ENCODE measurements at places on chromosomes 7 and 10.

DNA sequence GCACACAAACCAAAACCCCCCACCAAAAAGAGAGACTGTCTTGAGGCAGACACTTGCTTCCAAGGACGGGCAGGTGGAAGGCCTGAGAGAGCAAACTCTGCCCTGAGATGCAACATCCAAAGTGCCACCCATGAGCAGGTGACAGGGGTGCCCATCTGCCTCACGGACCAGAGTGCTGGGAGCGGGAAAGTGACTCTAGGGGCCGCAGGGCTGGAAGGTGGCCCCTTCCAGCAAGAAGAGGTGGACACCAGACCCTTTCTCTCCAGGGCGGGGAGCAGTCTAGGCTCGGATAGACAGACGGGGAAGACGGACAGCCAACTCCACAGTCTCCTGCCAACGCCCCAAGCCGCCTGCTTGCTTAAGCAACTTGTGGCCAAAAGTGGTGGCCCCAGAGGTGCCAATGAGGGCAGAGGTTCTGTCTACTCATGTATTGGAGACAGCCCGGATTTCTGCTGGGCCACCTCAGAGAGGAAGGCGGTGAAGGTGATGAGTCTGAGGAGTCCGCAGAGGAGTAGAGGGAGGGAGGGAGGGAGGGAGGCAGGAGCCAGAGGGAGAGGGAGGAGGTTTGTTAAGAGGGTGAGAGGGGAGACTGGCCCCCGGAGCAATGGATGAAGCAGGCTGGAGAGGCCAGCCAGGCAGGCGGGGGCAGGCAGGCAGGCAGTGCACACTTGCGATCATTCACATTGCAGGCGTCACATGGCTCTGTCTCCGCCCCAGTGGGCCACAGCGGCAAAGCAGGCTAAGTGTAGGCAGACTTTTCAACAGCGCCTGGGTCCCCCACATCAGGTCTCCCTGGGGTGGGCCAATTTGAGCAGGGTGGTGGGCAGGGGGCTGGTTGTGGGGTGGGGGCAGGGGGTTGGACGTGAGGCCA lies 65.6 kb downstream of the SLC29A4 start:
- DNase-seq: no peak

GRCh38 chr10:86850481-86850880 lies 94.1 kb downstream of the BMPR1A start:
- DNase-seq: no peak

- DNase-seq: no peak
Measured at GRCh38 chr10:11003679-11004078, 14.0 kb upstream of the CELF2 start.

GRCh38 chr7:48781752-48782151 lies 142.6 kb upstream of the CDC14C start:
- peak; percentile 51 for DNase-seq

GRCh38 chr10:59891349-59891748 lies 15.0 kb downstream of the CCDC6 start:
- no peak for DNase-seq

- no peak for DNase-seq
Measured at GRCh38 chr10:26334232-26334931, 103.8 kb upstream of the APBB1IP start.

- no peak for DNase-seq
Measured at GRCh38 chr7:128112781-128113221, 81.6 kb upstream of the LRRC4 start.

GRCh38 chr7:17336168-17336567 lies 37.7 kb downstream of the AHR start:
- DNase-seq: no peak

- peak; percentile 44 for DNase-seq
Measured at GRCh38 chr7:111138193-111138569, 47.3 kb downstream of the LRRN3 start.

GRCh38 chr10:62058476-62058875 lies 157.0 kb downstream of the ARID5B start:
- no peak for DNase-seq

- no peak for DNase-seq
Measured at GRCh38 chr7:79046061-79046460, 407.4 kb downstream of the MAGI2 start.

- no peak for DNase-seq
Measured at GRCh38 chr7:33823913-33824312, 81.4 kb upstream of the BMPER start.

GRCh38 chr7:98213296-98213887 lies 2.2 kb downstream of the BHLHA15 start:
- DNase-seq: no peak

GRCh38 chr10:108817135-108817534 lies 1106.2 kb downstream of the XPNPEP1 start:
- DNase-seq: no peak

- DNase-seq: no peak
Measured at GRCh38 chr7:123558289-123558874, 764 bp upstream of the NDUFA5 start.

GRCh38 chr7:133298080-133298479 lies 45.2 kb downstream of the EXOC4 start:
- no peak for DNase-seq

DNA sequence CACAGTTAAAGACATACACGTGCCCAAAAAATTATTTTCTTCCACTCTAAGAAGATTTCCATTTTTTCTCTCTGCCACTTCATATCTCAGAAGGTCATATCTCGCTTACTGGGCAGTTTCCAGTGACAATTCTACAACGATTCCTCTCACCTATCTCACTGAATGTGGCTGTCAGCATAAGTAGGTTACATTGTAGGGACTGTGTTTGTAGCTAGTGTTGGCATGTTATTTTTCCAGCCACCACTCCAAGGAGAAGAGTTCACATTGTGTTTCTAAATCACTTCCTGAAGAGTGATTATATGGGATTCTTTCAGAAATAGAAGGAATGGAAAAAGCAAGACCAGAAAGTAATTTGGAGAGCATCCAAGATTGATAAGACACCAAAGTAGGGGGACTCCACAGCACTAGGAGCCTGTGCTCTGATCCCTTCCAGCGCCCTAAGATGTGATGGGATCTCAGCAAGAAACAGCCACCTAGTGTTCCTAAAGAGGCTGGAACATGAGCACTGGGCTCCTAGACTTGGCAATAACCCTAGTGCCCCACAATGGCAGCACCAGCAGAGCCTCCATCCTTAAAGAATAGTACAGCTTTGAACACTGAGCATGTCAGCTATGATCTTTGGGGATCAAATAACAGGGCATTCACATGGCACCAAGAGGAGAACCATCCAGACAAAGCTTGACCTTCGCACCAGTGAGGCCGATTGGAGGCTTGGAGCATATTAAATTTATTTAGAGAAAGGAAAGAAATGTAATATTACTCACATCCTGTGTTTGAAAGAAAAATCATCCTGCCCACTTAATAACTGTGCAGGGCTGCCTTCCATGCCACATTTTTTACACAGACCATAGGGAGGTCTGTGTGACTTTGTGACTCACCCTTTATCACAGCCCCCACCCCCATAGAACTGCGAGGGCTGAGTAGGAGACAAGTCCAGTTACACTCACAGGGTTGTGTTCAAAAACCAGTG lies 51.8 kb downstream of the CAV1 start:
- peak; percentile 79 for DNase-seq

- DNase-seq: no peak
Measured at GRCh38 chr7:134943785-134944400, 42.4 kb upstream of the AGBL3 start.

DNA sequence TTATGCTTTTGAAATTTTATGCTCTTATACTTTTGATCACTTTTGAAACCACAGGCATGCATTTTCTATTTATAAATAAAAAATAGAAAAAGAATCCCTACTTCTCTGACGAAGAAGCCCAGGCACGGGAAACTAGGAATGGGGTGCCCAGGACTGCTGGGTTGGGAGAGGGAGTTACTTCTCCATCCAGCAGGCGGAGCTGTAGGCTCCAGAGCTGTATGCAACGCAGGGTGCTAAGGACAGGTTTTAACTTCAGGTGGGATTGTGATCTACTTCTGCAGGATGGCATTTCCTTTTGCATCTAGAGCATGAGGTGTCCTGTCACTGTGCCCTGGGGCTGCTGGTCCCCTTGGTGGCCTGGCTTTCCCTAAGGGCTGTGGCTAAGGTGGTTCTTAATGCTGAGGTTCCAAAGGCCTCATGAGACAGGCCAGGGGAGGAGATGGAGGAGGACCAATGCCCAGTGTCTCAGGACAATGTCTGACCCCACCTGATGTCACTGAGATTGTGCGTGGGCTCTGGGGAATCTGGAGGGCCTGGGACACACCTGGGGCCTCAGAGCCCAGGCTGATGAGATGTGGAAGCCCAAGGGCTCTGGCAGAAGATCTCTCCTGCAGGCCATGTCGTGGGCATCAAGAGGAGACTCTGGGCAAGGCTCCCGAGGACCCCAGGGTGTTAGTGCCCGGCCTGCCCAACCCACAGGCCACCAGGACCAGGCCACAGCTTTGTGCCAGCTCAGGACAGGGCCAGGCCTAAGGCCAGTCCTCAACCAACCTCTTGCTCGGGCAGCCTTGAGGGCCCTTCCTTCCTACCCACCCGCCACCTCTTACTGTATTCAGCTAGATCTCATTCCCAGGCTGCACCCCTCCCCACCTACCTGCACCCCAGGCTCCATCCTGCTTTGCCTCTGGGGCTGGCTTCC lies 507 bp downstream of the CCDC201 start:
- DNase-seq: no peak

- no peak for DNase-seq
Measured at GRCh38 chr7:155282671-155283070, 15.0 kb upstream of the INSIG1 start.

Measured in foreskin keratinocyte (primary cell).